C1 segment of cervical spinal cord (tissue), 14 donors: ENCODE measurements at places on chromosomes 16 and 17.

DNA sequence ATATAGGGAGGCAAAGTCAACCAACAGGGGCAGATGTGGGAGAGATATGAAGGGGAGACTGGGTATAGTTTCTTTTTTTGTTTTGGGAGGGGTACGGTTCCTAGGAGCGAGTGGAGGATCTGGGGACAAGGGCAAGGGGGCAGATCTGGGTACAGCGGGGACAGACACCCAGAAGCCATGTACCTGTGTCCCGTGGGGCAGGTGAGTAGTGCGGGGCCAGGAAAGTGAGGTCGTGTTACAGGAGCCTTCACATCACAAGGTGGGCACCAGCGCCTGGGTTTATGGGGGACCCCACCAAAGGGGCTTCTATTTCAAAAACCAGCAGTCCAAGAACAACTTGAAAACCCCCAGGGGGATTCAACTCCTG lies 11.5 kb downstream of the LITAF start:
- no peak for DNase-seq

DNA sequence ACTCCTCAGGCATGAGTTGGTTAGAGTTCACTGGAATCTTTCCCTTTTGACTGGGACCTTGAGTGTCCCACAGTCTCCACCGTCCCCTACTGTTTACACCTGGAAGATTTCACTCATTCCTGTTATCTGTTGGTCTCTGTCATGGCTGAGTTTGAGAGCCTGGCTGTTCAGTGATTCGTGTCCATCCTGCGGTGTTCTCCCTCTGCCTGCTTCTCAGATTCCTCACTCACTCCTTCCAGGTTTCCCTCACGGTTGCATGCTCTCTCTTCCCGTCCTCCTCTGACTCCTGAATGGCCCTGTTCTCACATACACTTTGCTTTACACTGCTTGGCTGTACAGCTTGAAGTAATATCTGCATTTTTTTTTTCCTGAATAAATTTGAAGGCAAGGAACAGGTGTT lies 24.5 kb downstream of the OR1D5 start:
- no peak for DNase-seq

- DNase-seq: no peak
Measured at GRCh38 chr17:50835301-50836234, at the start of gene WFIKKN2. Gene WFIKKN2, plus strand, starts transcription at chr17:50835586. Its CDS starts 352 bp downstream, at chr17:50835938.

GRCh38 chr16:1590366-1590765 lies 21.5 kb downstream of the IFT140 start:
- no peak for DNase-seq

- DNase-seq: no peak
Measured at GRCh38 chr17:2688351-2689342, 22.9 kb downstream of the CLUH start.

GRCh38 chr17:75481194-75482068 lies 25.0 kb downstream of the TMEM94 start:
- no peak for DNase-seq

DNA sequence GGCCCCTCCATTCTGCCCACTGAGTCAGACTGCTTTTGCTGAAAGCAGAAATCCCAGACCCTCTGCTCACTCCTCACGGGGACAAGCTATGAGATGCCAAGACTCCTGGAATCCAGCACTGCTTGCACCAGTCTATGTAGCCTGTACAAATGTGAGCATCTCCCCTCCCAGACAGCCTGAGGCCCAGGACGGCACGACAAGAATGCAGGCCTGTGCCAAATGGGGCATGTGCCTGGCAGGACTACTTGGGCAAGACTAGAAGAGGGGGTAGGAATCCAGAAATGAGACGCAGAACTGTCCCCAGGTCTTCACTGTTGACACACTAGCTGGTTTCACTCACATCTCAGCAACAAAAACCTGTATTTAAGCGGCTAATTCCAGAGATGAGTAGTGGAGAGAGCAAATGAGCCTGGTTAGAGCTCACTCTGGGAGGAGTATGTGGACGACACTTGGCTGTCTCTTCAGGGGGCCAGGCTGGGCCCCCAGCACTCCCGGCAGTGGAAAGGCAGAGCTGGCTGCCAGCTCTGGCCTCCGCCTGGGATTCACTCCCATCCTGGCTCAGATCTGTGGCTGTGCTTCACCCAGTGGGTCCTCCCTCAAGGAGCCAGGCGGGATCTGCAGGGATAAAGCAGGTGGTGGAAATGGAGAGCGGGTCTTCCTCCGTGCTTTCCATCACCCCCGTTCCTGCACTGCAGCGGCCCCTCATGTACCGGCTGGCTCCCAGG lies 2.9 kb upstream of the MYO1C start:
- DNase-seq: peak; percentile 17

DNA sequence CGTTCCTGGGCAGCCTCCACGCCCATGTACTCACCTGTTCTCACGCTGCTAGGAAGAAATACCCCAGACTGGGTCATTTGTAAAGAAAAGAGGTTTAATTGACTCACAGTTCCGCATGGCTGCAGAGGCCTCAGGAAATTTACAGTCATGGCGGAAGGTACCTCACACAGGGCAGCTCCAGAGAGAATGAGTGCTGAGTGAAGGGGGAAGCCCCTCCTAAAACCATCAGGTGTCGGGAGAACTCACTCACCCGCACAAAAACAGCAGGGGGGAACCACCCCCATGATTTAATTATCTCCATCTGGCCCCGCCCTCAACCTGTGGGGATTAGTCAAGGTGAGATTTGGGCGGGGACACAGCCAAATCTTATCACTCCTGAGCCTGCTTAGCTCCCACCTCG lies 18.2 kb downstream of the RAB40C start:
- no peak for DNase-seq

GRCh38 chr17:70202840-70203239 lies 33.5 kb downstream of the KCNJ2 start:
- no peak for DNase-seq

GRCh38 chr17:21191698-21192097 lies 22.3 kb downstream of the TMEM11 start:
- DNase-seq: no peak
